ENCODE measurements at places on chromosomes 11 and 22.
A peak's percentile ranks its signal among the peaks of the same experiment; 100 is the strongest.

- DNase-seq, result no peak
Observed at GRCh38 chr11:2747248-2748027, 47.6 kb upstream of the KCNQ1OT1 start.

- no peak for DNase-seq
Observed at GRCh38 chr11:37449146-37449545, 851.1 kb upstream of the RAG2 start.

- DNase-seq, result no peak
Observed at GRCh38 chr22:47605441-47605840, 843.0 kb downstream of the TBC1D22A start.

DNA sequence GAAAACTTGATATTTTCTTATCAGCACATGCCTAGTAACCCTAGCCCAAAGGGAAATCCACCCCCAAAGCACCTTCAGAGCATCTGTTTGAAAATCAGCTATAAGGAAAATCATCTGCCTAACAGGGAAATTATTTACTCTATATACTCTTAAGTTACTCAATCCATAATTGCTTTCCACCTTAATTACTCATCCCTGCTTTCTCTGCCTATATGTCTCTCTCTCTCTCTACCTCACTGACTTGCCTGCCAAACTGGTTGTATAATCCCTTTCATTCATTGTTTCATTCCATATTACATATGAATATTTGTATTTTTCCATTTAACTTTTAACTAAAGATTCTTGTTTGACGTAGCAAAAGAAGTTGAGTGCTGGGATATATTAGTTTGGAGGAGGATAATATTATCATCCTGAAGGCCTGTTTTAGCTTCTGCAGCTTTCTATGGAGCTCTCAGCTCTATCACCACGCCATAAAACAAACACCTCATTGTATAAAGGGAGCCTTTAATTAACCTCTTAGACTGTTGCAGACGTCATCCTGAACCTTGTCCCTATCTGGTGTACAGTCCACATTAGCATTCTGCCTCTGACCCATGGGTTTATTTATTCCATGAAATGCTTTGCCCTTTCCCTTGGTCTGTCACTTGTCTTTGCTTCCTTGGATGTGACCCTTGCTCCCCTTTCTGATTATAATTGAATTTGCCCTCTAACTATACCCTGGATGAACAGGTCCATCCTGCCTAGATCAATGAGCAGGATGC, 98.9 kb downstream of the INSC start:
- no peak for DNase-seq

GRCh38 chr22:38398609-38399461, 56.2 kb downstream of the KCNJ4 start:
- peak; percentile 67 for DNase-seq

GRCh38 chr11:372809-373715, 3.8 kb downstream of the B4GALNT4 start:
- no peak for DNase-seq

DNA sequence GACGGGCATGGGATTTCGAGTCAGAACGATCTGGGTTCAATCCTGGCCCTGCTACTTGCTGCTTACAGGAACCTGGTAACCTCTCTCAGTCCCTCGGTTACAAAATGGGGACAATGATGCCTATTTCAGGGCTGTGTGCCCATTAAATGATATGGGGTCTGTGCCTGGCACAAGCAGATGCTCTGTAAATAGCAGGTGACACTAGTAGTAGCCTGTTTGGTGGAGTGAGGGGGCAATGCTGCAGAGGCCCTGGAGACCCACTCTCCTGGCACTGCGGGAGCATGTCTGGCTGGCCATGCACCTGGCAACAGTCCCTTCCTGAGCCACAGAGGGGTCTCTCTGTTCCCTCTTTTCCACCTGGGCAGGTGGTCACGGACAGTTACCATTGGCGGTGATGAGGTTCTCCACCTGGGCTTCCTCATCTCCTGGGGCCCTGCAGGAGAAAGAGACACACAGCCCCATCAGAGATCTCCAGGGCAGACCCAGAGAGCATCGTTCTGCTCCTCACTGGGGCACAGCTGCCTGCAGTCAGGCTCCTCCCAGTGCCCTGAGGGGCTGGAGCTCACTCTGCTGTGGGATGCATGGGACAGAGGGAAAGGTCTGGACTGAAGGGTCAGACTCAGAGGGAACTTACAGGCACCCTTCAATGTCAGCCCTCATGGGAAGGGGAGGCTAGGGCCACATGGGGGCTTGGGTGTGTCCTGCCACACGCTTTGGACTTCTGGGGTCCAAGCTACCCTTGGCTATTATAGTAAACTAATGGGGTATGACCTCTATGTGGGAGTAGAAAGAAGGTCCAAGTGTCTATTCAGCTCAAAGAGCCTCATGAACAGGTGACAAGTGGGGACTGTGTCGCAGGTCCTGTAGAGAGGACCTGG, 15.6 kb upstream of the FXYD2 start:
- no peak for DNase-seq

GRCh38 chr11:71120471-71120896, 131.9 kb downstream of the SHANK2 start:
- no peak for DNase-seq

DNA sequence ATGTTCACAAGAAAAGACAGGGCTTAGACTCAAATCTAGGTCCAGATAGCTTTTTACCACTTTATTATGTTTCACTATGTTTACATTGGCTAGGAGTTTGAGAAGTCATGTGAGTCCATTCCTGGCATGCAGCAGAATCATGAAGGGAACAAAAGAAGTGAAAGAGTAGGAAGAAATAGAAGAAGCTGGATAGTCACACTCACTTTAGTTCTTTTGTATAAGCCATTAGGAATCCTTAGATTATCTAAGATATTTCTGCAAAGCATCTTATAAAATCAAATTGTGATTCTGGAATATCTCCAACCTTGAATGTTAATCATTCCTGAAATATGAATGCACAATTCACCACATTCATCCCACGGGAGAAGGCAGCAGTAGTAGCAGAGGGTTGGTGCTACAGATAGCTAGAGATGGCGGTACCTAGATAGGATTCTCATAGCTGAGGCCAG, 31.9 kb downstream of the MAML2 start:
- no peak for DNase-seq

- DNase-seq, result no peak
Observed at GRCh38 chr11:130476200-130476921, 27.9 kb downstream of the ADAMTS15 start.

GRCh38 chr11:130085671-130086290, 16.1 kb downstream of the APLP2 start:
- DNase-seq, result no peak

GRCh38 chr11:72921028-72921716, 107.0 kb downstream of the ATG16L2 start:
- no peak for DNase-seq

DNA sequence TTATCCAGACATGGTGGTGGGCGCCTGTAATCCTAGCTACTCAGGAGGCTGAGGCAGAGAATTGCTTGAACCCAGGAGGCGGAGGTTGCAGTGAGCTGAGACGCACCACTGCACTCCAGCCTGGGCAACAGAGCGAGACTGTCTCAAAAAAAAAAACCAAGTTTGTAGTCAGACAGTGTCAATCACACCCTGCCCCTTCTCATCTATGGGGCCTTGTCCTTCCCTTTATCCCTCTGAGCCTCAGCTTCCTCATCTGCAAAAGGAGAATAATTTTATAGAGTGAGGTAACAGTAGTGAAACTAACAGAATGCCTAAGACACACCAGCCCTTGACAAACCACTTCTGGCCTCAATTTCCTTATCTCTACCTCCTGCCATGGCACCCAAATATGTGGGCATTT, 10.7 kb downstream of the BCL9L start:
- DNase-seq, result no peak

DNA sequence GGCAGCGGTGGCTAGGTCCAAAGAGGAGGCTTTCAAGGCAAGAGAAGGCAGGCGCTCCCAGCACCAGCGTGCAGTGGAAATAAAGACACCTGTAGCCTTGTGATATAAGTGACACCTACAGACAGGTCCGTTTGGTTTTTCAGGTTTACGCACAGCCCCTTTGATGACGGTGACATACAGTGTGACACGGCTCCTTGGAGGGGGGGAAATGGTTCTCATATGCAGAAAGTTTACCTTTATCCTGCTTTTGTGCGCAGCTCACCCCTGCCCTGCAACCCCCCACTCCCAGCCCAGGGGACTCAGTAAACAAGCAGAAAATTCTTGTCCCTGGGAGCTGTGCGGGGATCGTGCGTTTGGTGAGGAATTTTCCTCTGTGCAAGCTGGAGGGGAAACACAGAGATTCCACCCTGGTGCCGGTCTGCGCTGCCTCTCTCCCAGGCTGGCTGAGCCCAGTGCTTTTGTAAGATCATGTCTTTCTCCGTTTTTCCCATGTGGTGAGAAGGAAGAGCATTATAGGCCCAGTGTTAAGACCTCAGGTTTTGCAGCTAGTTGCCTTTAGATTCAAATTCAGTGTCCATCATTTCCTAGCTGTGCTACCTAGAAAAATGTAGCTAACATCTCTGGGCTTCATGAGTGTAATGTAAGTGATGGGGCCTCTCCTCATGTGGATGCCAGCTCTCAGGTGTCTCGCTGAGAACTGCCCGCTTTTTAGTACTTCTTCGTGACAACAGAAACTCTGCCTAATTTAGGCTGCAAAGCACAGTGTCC, at the start of gene ELF5:
TSS of gene ELF5 (minus strand) at position 113 of the 768 bp plus-strand sequence. CDS start 8,045 bp downstream, outside the sequence.
- DNase-seq, result no peak

GRCh38 chr22:42511401-42511891, 8.2 kb downstream of the RRP7A start:
- DNase-seq, result no peak

DNA sequence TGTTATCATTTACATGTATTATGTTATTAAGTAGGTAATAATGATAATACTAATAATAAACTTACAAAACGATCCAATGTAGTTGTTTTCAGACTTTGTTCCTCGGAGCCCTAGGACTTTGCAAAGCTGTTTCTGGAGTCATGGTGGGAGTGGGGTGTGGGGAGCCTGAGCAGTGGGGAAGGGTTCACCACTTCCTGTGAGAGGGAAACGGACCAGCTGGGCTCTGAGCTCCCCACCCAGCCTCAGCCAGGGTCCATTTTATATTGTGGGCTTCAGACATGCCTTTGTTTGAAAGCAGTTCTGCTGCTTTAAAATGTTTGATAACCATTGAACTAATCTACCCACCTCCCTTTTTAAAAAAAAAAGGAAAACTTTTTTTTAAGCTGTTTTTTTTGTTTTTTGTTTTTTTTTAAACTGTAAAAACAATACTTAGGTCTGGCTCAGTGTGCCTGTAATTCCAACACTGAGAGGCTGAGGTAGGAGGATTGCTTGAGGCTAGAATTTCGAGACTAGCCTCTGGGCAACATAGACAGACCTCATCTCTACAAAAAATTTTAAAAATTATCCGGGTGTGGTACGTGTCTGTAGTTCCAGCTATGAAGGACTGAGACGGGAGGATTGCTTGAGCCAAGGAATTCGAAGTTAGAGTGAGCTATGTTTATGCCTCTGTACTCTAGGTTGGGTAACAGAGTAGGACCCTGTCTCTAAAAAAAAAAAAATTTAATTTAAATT, 7.0 kb downstream of the SERPING1 start:
- DNase-seq, result no peak

DNA sequence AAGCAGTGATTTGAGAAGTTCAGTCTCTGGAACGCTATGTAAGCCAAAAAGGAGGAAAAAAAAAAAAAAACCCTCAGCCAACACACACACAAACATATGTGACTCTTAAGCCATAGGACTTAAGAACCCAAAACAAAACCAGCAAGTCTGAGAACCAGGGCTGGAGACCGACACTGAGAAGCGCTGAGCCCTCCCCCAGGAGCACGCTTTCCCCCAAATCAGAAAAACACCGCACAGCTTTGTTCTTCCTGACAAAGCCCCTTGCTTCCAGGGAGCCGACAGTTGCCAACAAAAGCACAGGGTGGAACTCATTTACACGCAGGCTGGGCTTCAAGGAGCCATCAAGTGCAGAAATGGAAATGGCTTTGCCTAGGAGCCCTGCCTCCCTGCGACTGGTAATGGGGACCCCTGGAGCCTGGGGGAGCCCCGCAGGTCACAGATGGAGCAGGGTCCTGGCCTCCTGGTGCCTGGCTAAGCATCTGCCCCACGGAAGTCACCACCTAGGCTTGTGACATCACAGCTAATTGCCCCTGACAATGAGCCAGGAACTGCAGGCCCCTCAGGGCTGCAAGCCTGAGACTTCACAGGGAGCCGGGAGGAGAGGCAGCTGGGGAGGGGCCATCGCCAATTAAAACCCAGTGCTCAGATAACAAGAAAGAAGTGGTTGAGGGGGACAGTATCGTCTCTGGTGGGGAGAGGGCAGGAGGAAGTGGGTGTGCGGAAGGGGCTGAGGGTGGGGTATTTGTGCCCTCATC, 66.9 kb downstream of the NFAM1 start:
- no peak for DNase-seq

DNA sequence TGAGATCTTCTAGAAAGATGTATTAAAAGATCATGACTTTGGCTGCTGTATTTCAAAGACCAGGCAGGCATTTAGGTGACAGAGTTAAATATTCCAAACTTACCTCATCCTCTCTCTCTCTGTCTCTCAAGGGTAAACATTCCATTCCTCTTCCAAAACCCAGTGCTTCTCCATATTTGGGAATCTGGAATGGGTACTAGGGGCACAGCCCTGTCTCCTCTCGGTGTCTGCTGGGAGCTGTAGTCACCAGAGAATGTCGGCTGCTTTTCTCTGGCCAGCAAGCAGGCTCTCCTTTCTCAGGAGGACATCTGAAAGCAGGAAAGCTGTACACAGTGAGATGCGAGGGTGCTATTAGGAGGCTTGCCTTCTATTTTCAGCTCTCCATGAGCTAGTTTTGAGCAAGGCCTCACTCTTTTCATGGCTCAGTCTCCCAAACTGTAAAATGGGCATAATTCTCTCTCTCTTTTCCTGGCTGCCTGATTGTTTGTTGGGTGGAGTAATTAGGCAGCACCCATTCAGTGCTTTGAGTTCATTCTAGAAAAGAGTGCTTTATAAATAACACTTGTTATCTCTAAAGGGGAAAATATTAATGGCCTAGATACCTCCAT, 9.3 kb upstream of the PEX26 start:
- no peak for DNase-seq

- no peak for DNase-seq
Observed at GRCh38 chr22:18012531-18012930, 11.8 kb downstream of the MICAL3 start.

DNA sequence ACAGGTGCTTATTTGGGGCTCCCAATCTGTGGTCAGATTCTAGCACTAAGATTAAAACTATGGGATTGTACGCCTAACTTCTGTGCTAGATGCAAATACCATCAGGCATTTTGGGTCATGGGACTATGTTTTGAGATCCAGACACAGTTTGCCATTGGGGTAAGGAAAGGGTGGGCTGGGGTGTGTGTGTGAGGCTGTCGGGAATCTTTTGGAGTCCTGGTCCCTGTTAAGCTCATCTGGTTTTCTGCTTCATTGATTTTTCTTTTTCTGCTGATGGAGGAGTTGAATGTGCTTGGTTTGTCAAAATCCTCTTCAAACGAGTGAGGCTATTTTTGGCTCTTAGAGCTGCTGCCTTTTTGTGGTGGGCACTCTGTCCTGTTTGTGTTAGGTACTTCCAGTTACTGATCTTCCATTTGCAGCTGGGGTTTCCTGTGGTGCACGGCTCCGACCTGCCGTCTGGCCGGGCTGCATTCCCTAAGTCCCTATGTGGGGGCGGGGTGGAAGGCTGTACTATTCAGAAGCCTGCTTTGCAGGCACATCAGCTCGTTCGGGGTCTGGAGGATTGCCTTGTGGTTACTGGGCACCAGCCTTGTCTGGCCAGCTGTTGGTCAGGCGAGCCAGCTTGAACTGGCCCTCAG, 2.9 kb downstream of the BCR start:
- DNase-seq, result no peak

- no peak for DNase-seq
Observed at GRCh38 chr11:15692739-15693138, 578.0 kb downstream of the INSC start.
